IPS DF 6.9 (cell line): ENCODE measurements at places on chromosomes 11 and 22.

- DNase-seq = no peak
Measured at GRCh38 chr22:44360668-44361381, 48.1 kb upstream of the SHISAL1 start.

DNA sequence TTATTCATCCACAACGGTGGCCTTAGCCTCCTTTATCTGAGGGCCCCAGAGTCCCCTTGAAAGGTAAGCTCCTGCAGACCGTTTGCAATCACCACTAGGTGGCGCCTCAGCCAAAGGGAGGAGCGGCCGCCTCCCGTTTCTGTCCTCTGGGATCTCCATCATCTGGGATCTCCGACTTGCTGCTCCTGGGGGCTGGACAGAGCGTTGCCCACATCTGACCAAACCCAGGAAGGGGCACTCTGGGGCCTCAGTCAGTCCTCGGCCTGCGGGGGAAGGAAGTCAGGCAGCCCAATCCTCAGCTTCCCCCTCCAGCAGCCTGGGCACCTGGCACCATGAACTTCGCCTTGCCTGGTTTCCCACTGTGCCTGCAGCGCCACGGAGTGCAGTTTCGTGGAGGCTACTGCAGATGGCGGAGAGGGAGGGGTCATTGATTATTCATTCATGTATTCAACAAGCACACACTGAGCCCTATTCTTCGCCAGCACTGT, 23.5 kb downstream of the TP53I11 start:
- no peak for DNase-seq

DNA sequence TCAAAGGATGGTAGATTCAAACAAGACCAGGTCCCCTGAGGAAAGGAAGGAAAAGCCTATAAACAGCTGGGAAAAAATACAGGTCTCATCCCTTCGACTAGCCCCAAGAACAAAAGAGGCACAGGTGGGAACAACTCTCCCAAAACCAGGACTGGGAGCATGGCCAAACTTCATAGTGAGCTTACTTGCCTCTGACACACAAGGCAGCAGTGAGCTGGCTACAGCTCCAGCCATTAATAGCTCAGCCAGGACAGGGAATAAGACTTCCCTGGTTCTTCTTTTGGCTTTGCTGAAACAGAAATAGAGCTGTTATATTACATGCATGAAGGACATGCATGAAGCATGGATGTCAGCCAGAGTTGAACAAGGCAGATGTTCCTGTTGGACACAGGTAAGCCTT, at the start of gene OR10A2:
OR10A2 (plus strand) TSS at position 97 of the 400 bp plus-strand sequence. CDS start 6,698 bp downstream, outside the sequence.
- DNase-seq = no peak

GRCh38 chr11:114889594-114890011, 211.3 kb downstream of the NXPE2 start:
- DNase-seq = no peak

GRCh38 chr22:46740910-46741780, 3.1 kb upstream of the CERK start:
- DNase-seq = no peak

GRCh38 chr22:46693634-46694415, 44.2 kb downstream of the CERK start:
- no peak for DNase-seq

DNA sequence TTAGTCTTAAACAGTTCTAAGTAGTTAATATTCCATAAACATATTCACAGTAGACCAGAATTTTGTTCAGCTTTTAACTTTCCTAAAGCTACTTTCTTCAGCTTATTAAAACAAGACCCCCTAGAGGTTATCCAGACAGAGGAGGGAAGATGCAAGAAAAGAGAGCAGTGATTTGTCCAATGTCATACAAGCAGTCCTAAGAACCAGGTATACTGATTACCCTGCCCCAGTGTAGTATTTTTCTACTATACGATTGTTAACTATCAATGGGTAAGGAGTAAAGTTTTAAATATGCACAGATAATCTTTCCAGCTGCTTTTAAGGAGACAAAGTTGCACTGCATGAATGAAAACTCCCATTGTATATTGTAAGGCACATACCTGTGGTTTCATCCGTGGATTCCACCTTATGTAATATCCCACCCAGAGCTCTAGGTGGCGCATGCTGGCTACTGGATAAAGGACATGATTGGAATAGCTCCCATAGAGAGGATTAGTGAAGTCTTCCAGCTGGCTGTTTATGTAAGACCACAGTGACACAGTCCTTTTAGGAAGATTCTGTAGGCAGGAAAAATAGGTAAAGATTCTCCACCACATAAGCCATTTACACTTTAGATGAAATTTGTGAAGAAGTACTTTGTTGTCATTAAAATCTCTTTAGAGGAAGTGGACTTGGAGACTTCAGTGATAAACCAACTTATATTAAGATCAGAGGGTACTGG, 45.6 kb downstream of the CEP57 start:
- peak; percentile 43 for DNase-seq

DNA sequence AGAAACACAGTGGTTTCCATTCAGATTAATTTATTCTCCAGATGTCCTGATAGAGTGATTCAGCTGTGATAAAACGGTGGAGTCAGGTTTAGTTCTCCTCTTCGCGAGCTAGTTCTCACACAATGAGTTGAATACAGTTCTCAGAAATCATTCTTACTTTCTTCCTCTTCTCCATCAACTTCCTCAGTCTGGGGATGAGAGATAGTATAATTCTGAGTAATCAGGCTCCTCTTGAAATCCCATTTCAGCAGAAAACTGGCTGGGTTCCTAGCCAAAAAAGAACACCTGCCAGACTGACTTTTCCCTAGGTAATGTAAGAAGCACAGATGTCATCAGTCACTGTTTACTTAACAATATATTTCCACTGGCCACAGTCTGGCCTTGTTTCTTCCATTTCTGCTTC, 76.7 kb downstream of the SVIP start:
- no peak for DNase-seq

DNA sequence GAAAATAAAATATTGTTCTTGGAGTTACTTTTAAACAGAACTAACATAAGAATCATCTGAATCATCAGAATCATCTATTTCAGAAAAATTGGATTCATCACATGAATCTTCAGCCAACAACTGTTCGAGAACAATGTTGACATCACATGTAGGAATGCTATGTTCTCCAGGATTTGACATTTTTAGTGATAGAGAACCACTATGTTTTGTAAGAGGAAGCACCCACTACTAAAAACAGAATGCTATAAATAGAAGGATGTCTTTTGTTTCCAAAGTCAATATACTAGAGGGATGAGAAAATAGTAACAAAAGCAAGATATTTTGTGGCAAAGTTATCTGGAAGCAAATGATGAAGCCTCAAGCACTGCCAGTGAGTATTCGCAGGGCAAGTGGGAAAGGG, 263.4 kb upstream of the DDI1 start:
- DNase-seq = no peak

DNA sequence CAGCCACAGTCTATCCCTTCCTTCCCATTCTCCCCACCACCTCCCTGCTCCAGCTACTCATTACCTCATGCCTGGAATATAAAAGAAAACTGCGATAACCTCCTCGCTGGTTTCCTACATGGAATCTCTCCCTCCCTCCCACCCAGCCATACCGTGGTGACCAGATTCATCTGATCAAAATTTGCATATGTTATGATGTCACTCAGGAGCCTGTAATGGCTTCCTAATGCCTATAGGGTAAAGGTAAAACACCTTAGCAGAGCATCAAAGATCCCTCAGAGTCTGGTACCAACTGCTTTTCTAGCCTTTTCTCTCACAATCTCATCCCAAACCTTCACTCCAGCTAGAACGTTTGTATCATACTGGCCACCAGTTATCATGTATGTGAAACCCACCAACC, 19.6 kb downstream of the RTN4RL2 start:
- no peak for DNase-seq

GRCh38 chr11:15097411-15097810, 17.3 kb upstream of the INSC start:
- no peak for DNase-seq

DNA sequence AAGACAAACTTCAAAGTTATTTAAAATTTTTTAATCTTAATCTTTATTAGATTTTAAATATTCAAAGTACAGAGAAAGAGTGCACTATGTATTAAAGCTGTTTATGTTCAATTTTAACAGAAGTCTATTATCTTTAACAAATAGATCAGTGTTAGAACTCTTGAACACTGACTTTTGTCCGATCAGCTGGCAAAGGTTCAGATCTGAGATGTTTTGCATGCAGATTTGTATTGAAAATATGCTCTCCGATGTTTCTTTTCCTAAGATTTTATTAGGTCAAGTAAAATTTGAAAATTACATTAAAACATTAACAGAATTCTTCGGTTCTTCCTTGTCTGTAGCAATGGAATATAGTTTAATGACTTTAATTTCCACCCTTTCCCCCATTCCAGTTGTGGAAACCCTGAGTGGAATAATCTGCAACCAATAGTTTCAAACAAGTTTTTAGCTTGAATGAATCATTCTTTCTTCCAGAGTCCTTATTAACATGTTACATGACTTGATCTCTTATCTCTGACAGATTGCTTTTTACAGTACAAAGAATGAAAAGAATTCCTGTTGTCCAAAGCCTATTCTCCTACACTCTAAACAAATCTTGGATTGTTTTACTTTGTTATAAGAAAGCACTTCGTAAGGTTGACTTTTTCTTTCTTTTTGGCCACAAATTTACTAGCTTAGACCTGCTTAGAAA, 11.4 kb upstream of the TCP11L1 start:
- no peak for DNase-seq

DNA sequence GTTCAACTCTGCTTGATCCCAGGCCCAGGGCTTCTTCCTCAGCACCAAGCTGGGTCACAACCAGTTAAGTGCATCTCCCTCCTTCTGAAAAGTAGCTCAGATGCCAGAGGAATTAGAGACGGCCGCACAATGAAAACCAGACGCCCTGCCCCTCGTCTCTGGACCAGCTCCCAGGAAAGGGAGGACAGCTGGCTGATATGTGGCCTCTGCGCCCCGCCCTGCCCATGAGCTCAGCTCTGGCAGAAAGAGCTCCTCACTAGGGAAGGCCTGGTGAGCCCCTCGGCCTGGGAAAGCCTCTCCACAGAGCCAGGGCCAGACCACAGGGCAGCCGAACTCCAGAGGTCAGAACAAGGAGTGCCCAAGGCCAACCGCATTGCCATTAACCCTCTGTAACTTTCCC, 18.1 kb upstream of the SCGB1A1 start:
- no peak for DNase-seq

- DNase-seq = no peak
Measured at GRCh38 chr11:123521001-123521400, 90.9 kb downstream of the GRAMD1B start.

DNA sequence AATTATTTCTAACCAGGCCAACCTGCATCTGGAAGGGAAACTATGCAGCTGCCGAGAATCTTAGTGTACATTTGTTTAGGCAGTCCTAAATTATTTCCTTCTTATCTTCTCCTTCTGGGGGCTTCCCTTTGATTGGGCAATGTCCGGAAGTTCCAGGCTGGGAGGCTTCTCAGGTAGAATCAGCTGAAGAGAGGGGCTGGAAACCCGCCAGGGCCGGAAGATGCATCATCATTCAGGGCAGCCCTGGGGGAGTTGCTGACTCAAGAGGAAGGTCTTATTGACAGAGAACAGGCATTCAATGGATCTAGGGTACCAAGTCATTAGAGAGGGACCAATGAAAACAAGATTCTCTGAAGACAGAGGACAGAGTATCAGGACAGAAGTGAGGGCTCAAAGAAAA, 150.7 kb downstream of the BLID start:
- DNase-seq = no peak

- no peak for DNase-seq
Measured at GRCh38 chr11:63277345-63277943, 34.0 kb upstream of the SLC22A25 start.

- no peak for DNase-seq
Measured at GRCh38 chr22:18947905-18948304, 11.8 kb upstream of the PRODH start.
